ENCODE measurements at places on chromosomes 4 and X. TPM values are rescaled to one million over a fixed set of nuclear protein-coding genes. Genes with fewer than 3 reads are reported as not detected.

The TCEAL7 gene
- 1.4 TPM for total RNA-seq

DNA sequence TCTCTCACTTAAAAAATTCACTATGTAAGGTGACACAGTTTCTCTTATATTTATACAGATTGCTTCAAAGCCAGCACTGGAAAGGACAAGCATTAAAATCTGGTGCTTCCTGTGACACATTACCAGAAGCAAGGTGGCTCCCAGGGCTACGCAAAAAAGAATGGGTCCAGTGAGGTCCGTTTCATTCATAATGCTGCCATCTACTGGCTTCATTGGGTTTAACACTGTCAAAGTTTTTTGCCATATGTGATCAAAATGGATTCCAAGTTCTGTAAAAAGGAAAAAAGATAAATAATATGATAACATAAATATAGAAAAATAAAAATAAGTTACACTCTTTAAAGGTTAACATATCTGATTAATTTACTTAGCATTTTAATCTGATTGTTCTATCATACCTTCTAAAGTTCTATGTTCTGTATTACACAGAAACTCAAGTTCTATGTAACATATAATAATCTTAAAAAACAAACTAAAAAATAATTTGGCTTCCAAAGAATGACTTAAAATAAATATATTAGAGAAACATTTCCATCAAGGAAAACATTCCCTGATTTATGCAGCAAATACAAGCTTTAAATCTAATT lies 22.1 kb downstream of the YIPF7 start:
- H3K36me3 ChIP-seq = no peaks in the 10 kb centered on the region
- no peak overlapping the region for H3K27ac ChIP-seq
- H3K27me3 ChIP-seq = no peaks in the 10 kb centered on the region
- DNase-seq = peak; percentile 15

- no peaks in the 10 kb centered on the region for H3K4me1 ChIP-seq
- H3K27ac ChIP-seq = no peak overlapping the region
- no peaks in the 10 kb centered on the region for H3K36me3 ChIP-seq
- H3K4me3 ChIP-seq = no peak overlapping the region
- DNase-seq = no peak
Measured at GRCh38 chr4:33068539-33068938, 2348.4 kb downstream of the PCDH7 start.

The PABPC1L2A gene
- 5.6 TPM for total RNA-seq

- DNase-seq = no peak
- no peak overlapping the region for H3K27ac ChIP-seq
- H3K36me3 ChIP-seq = no peaks in the 10 kb centered on the region
- H3K27me3 ChIP-seq = no peaks in the 10 kb centered on the region
- no peak overlapping the region for H3K4me3 ChIP-seq
- H3K4me1 ChIP-seq = no peaks in the 10 kb centered on the region
Measured at GRCh38 chr4:169228076-169228475, 42.7 kb downstream of the SH3RF1 start.

The NCAPG gene
- total RNA-seq = 4.7 TPM

DNA sequence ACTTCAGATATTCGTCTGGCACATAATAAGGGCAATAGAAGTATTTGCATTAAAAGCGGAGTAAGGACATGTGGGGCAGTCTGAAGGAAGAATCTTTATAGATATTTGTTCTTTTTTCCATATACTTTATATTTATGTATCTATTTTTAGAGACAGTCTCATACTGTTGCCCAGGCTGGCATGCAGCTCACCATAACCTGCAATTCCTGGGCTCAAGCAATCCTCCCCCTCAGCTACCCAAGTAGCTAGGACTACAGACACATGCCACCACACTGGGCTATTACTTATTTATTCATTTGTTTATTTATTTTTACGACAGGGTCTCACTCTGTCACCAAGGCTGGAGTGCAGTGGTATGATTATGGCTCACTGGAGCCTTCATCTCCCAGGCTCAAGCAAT lies 16.7 kb upstream of the MRPL1 start:
- H3K4me3 ChIP-seq = no peak overlapping the region
- H3K4me1 ChIP-seq = no peaks in the 10 kb centered on the region
- no peaks in the 10 kb centered on the region for H3K27me3 ChIP-seq
- no peak overlapping the region for H3K27ac ChIP-seq

GRCh38 chrX:154595559-154596249 lies 10.8 kb downstream of the CTAG1A start:
- H3K27ac ChIP-seq = no peak overlapping the region
- no peaks in the 10 kb centered on the region for H3K36me3 ChIP-seq
- H3K4me1 ChIP-seq = no peaks in the 10 kb centered on the region
- no peaks in the 10 kb centered on the region for H3K27me3 ChIP-seq

GRCh38 chrX:43953218-43953617 lies 20.0 kb downstream of the NDP start:
- no peak overlapping the region for H3K4me3 ChIP-seq
- no peak overlapping the region for H3K27ac ChIP-seq
- no peak for DNase-seq
- H3K27me3 ChIP-seq = no peaks in the 10 kb centered on the region

The ODAPH gene
- not detected for total RNA-seq

- no peak overlapping the region for H3K27ac ChIP-seq
- no peaks in the 10 kb centered on the region for H3K27me3 ChIP-seq
- no peak for DNase-seq
Measured at GRCh38 chrX:110477593-110478228, 119.1 kb downstream of the RTL9 start.

The RBM41 gene
- total RNA-seq = 11.4 TPM

The PRSS12 gene
- total RNA-seq = 43.0 TPM

DNA sequence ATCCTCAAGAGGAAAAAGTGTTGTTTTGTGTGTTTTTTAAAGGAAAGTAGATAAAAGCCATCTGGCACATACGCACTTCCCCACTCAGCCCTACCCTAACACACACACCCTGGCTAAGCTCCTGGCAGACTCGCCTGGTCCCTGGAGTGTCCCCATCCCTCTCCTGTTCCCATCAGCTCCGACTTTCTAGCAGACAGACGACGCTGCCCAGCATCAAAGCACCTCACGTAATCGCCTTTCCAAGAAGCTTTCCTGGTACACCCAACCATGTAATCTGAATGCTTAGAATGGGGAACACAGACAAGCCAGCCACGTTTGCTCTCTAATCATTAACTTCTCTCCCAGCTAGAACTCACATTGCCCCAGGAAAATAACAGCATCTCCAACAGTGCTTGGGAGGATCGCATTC lies 116.2 kb downstream of the AFAP1 start:
- H3K27ac ChIP-seq = peak overlapping the region; percentile 46
- H3K27me3 ChIP-seq = no peaks in the 10 kb centered on the region
- DNase-seq = no peak
- H3K36me3 ChIP-seq = no peaks in the 10 kb centered on the region

DNA sequence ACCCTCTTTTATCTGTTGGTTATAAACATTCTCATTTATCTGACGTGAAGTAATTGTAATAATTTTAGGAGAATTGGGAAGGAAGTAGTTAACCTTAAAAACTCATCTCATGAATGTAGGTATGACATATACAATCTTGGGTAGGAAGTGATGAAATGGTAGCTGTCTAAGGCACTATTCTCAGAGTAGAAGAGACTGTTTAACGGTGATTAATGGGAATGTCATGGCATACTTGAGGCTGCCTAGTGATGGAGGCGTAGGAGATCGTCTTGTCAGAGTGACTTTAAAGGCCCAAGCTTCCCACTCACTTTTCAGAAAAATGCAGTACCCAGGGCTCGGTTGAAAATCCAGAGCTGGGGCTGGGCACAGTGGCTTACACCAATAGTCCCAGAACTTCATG lies 19.4 kb upstream of the AGA start:
- no peaks in the 10 kb centered on the region for H3K4me1 ChIP-seq
- no peak for DNase-seq
- H3K27me3 ChIP-seq = no peaks in the 10 kb centered on the region

DNA sequence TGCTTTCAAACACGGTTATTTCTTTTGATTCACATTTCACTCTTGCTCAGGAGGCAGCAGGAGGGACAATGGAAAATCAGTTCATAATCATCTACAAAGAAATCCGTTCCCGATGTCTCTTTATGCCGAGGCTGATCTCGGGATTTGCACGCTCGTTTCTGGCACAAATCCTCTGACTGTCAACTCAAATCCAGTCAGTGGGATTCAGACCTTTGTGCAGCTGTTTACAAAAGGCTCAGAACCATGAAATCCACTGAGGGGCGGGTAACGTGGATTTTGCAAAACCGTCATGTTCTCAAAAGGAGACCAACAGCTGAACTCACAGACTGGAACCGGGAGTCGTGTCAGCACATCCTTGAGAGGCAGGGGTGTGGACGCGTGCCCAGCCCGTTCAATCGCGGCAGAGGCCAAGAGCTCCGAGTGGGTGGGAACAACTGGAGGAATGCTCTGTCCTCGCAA lies 46.4 kb downstream of the ACOX3 start:
- H3K27me3 ChIP-seq = no peaks in the 10 kb centered on the region
- no peak overlapping the region for H3K4me3 ChIP-seq
- peak overlapping the region; percentile 58 for H3K27ac ChIP-seq
- H3K36me3 ChIP-seq = peaks cover 3% of the 10 kb centered on the region
- H3K4me1 ChIP-seq = peaks cover 12% of the 10 kb centered on the region

The GAGE12E gene
- total RNA-seq = not detected

The CSAG3 gene
- 2.6 TPM for total RNA-seq

The ALB gene
- total RNA-seq = 9.0 TPM

DNA sequence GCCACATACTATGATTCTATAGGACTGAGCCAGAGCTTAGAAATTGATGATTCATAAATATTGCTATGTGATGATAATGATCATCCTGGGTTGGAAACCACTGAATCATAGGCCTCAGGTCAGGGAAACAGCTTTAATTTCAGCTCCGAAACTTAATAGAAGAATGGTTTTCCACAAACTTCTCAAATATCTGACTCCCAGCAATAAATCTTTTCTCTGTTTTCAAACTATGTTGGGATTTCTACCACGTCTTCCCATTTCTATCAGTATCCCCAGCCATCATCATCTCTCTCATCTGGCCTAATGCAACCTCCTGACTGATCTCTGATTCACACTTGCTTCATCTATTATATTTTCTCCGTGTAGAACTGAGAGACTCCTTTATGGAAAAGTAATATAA lies 521.8 kb upstream of the AGA start:
- no peak for DNase-seq
- H3K27me3 ChIP-seq = no peaks in the 10 kb centered on the region
- no peaks in the 10 kb centered on the region for H3K4me1 ChIP-seq
- no peak overlapping the region for H3K4me3 ChIP-seq

GRCh38 chrX:21383546-21383945 lies 9.3 kb downstream of the CNKSR2 start:
- H3K27me3 ChIP-seq = no peaks in the 10 kb centered on the region
- no peak for DNase-seq
- no peaks in the 10 kb centered on the region for H3K36me3 ChIP-seq
- H3K4me3 ChIP-seq = no peak overlapping the region
- no peaks in the 10 kb centered on the region for H3K4me1 ChIP-seq
- H3K27ac ChIP-seq = no peak overlapping the region
